Progenitor cell of endocrine pancreas (in vitro differentiated cells): ENCODE measurements at places on chromosomes 12 and 14.

- DNase-seq = no peak
Measured at GRCh38 chr12:122081697-122082221, 3.2 kb downstream of the MLXIP start.

DNA sequence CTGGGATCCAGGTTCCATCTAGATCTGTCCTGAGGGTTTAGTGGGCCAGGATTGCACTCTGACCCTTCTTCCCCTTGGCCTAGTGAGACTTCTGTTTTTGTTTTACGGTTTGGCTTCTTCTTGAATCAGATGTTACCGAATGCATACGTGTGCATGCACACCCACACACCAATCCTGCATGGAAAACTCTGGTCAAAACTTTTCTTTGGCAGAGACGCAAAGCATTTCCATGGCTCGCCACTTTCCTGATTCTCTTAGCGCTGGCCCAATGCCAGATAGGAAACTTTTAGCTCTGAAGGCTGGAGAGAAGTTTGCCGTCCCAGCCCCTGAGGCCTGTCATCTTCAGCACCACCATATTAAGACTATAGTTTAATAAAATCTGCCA lies 67.4 kb upstream of the ACTN1 start:
- DNase-seq = no peak

GRCh38 chr12:62519043-62519442 lies 52.4 kb downstream of the MON2 start:
- no peak for DNase-seq

GRCh38 chr12:66423266-66423665 lies 121.0 kb downstream of the HELB start:
- DNase-seq = no peak

GRCh38 chr14:50344116-50344775 lies 32.1 kb downstream of the DMAC2L start:
- no peak for DNase-seq

DNA sequence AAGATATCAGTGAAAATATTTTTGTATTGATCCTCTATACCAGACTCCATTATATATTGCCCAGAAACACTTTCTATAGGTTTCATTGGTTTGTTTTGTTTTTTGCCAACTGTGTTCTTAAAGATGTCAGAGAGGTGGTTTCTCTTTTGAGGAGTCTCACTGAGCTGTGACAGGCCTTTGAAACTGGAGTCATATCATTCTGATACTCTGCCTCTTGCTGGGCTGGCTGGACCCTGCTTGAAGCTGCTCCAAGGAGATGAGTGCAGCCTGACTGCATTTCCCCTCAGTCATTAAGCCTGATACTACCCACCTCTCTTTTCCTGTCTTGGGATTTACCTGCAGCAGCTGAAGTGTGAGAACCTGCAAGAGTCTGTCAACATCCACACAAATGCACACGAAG lies 16.4 kb upstream of the TAS2R30 start:
- DNase-seq = no peak

GRCh38 chr12:11657511-11657910 lies 8.0 kb downstream of the ETV6 start:
- no peak for DNase-seq

- DNase-seq = no peak
Measured at GRCh38 chr12:12880537-12880936, 10.8 kb upstream of the GPRC5A start.

GRCh38 chr12:132450418-132451171 lies 39.4 kb upstream of the FBRSL1 start:
- DNase-seq = no peak
